ENCODE measurements at places on chromosomes 6 and 20. TPM values are rescaled to one million over a fixed set of nuclear protein-coding genes. Genes with fewer than 3 reads are reported as not detected.
A peak's percentile ranks its signal among the peaks of the same experiment; 100 is the strongest.

DNA sequence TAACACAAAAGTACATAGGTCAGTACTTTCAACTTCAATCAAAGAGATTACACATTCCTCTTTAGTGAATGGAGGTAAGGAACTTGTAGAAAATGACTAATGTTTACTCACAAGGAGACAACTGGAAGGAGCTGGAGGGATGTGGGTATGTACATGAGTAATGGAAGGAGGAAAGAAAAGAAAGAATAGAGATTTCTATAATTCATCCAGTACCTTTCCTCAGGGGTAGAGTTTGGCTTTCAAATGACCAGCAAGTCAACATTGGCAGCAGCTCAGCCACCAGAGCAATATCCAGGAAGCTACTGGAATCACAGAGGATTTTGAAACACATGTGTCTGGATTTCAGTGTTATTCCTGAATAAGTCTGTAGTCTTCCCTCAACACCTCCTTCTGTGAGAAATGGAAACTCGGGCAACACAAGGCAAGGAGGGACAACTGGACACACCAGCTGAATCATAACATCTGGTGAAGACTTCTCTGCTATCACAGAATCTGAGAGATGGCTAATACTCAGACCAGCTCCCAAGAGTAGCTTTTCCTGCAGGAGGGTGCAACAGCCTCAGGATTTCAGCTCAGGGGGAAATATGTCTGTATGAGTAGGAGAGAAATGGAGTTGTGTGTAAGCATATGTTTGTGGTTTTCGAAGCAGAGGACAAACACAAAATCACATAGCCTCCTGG, 98.8 kb downstream of the HAO1 start:
- DNase-seq = no peak

GRCh38 chr20:63029358-63030121, 22.8 kb upstream of the BHLHE23 start:
- DNase-seq = no peak

- DNase-seq = no peak
Measured at GRCh38 chr6:81683912-81684311, 68.6 kb downstream of the TENT5A start.

DNA sequence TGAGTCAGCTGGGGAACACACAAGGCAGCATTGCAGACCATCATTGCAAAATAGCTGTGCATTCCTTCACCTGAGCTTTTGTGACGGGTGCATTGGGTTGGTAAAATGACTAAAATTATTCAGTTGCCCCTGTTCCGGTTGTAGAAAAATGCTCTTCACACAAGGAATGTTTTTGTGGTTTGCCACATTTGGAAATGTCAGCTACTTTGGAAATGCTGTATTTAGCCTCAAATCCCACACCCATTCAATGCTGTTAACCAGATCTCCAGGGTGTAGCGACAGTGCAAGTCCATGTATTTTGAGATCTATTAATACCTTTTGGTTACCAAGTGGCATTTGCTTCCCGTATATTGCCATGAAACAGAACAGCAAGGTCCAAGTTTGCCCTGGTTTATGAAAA, 201.2 kb downstream of the FOXA2 start:
- no peak for DNase-seq

DNA sequence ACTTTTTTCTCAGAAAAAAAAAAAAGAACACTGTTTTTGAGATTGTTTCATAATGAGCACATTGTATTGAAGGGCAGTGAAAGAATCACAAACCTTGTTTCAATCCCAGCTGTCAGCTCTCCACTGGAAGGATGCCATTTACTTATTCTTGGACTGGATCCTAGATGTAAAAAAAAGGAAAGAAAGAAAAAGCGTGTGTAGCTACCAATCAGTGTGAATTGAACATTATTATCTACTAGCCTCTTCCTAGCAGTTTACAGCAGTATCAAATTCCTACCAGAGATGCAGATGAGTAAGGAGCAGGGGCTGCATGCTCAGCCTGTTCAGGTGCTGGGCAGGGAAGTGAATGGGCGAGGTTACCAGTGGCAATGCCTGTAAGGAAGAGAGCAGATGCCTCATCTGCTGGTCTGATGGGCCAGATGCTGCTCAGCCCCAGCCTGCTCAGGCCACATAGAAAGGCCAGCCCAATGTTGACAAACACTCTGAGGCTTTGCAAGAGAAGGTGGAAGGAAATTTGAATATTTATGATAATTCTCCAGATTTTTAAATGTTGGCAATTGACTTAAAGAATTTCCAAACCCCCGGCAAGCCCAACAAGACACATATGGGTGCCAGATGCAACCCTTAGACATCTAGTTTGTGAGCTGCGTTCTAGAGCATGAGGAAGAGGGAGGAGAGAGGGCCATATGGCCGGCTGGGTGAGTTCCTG, 189.5 kb downstream of the IBTK start:
- no peak for DNase-seq

GRCh38 chr20:1619861-1620444, at the start of gene SIRPB1:
SIRPB1 (minus strand) TSS chr20:1620009; CDS start chr20:1619944, 65 bp downstream.
- DNase-seq = no peak

DNA sequence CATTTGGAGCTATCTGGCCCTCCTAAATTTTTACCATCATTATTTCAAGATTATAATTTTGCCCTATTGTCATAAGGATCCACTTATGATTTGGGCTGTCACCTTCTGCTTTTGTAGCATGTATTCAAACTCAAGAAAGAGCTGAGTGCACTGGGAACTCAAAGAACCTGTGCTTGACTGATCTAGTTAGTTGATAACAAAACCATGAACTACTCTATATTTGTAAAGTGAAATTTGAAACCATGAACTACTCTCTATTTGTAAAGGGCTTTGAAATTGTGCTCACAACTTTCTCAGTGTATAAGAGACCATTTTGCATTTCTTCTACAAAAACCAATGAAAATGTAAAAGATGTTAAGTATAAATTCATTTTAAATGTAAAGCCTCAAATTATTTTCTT, 77.5 kb upstream of the POPDC3 start:
- DNase-seq = no peak

- no peak for DNase-seq
Measured at GRCh38 chr20:62025832-62026563, 39.7 kb downstream of the TAF4 start.

- DNase-seq = no peak
Measured at GRCh38 chr20:23673209-23673608, 15.6 kb downstream of the CST4 start.

GRCh38 chr6:117555262-117555849, 47.0 kb downstream of the GOPC start:
- DNase-seq = no peak

GRCh38 chr6:106702046-106702445, 72.7 kb downstream of the QRSL1 start:
- DNase-seq = no peak

GRCh38 chr6:117441824-117442264, 16.1 kb upstream of the ROS1 start:
- DNase-seq = no peak

DNA sequence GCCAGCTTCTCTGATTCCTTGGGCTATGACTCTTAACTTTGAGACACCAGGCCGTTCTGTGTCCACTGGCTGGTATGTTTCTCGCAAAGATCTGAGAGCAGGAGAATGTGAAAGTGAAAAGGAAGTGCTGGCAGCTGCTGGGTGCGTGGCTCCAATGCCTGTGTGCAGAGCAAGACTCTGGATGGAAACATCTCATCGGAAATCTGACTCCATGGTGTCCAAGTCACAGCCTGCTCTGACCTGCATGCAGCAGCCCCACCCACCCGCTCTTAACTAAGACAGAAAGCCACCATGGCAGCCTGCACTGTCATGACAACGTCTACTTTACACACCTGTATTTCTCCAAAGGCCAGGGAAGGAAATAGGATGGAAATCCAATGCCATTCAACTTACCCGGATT, 66.3 kb upstream of the MPC1 start:
- DNase-seq = no peak

GRCh38 chr6:131262060-131262459, 126.8 kb downstream of the AKAP7 start:
- DNase-seq = no peak

DNA sequence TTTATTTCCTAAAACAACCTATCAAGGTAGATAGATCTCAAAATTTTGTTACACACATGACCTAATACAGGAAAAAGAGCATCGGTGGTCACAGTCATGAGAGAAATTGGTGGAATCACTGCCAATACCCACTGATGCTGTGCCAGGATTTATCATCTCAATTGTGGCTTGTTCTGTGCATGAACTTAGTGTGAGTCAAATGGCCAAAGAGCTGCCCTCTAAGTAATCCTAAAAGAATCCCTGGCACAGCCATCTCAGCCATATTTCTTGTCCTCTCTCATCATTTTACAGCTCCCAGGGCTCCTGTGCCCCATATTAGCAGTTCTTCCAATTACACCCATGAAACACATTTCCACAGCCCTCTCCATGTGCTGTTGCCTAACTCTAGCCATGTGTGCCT, 6.1 kb downstream of the GSTA5 start:
- no peak for DNase-seq

- DNase-seq = peak; percentile 58
Measured at GRCh38 chr6:149450679-149451375, 34.0 kb downstream of the ZC3H12D start.

GRCh38 chr6:32558426-32559057, 28.5 kb upstream of the HLA-DRB5 start:
- DNase-seq = no peak

- no peak for DNase-seq
Measured at GRCh38 chr6:121904559-121904958, 469.1 kb downstream of the GJA1 start.

DNA sequence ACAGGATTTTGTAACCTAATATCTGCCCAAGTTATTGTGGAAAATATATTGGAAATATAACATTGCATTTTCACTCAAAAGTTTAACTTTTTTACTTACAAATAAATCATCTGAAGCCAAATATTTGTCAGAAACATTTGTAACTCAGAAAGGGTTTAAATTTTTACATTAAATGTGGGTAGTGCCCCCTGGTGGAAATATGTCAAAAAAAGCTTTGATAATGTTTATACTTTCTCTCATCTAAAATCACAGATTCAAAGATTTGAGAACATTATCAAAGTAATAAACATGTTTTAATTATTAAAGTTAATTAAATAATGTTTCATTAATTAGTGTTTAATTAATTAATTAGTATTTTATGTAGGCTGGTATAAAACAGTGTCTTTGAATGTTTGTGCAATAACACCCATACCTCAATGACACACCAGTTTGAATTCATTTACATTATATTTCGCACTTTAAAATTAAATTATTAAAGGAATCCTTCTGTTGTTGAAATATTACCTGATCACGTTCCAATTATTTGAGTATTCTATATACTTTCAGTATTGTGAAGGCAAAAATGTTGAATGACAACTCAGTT, 320.1 kb upstream of the FKBP1C start:
- DNase-seq = no peak

- no peak for DNase-seq
Measured at GRCh38 chr6:82331031-82331773, 32.4 kb upstream of the TPBG start.

DNA sequence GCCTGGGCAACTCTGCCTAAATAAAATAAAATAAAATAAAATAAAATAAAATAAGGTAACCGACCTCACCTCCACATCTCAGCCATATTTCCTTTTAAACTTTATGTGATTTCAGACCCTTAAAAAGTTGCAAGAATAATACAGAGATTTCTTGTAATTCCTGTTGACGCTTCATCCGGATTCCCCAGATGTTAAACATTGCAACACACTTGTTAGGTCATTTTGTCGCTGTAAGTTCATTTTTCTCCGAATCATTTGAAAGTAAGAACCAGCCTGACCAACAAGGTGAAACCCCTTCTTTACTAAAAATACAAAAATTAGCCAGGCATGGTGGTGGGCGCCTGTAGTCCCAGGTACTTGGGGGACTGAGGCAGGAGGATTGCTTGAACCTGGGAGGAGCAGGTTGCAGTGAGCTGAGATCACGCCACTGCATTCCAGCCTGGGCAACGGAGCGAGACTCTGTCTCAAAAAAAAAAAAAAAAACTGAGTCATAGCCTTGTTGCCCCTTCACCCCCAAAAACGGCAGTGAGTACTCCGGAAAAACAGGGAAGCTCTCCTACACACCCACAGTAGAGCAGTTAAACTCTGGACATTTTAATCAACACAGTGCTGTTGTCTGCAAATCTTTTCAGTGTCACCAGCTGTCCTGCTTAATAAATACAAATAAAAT, 5.9 kb downstream of the PYGB start:
- DNase-seq = no peak

GRCh38 chr20:41072190-41072863, 43.7 kb downstream of the TOP1 start:
- no peak for DNase-seq

DNA sequence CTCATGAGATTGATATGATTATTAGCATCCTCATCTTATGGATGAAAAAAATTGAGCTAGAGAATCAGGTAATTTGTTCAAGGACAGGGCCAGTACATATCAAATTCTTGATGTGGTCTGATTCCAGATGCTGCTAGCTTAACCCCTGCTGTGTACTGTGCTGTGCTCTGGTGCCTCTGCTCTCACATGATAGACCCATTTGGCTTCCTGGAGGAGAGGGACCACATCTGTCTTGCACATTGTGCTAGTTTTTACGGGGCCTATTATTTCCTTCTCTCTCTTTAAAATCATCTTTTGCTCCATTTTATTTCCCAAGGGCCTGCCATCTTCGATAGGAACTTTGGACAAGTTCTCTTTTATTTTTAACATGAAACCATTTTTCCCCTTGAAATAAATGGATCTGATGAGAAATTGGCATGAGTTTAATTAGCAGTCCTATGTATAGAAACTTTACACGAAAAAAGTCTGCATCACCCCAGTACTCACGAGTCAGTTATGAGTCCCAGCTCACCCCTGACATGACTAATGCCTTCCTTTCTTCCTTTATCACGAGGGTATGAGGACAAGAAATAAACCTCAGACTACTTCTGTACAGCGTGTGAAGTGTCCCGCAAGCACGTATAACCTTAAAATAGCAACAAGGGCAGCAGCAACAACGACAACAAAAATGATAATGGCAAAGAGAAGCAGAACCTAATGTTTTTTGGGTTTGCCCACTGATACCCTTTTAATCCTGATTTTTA, 26.5 kb downstream of the CD109 start:
- no peak for DNase-seq

GRCh38 chr6:45691426-45691825, 313.7 kb upstream of the SUPT3H start:
- DNase-seq = no peak

- DNase-seq = no peak
Measured at GRCh38 chr20:9294041-9294440, 220.3 kb upstream of the LAMP5 start.

GRCh38 chr6:11921751-11922150, 90.4 kb upstream of the HIVEP1 start:
- DNase-seq = no peak

GRCh38 chr6:169101981-169102380, 151.7 kb downstream of the THBS2 start:
- DNase-seq = no peak

The PAK5 gene
- total RNA-seq = not detected

The DZANK1 gene
- not detected for total RNA-seq

The KCNK16 gene
- total RNA-seq = not detected

The PTCRA gene
- not detected for total RNA-seq

The SLC29A1 gene
- total RNA-seq = 136 TPM

The KCNK5 gene
- total RNA-seq = 0.40 TPM

The RNF182 gene
- not detected for total RNA-seq

The ZBTB12 gene
- 3.7 TPM for total RNA-seq

The PACSIN1 gene
- 7.1 TPM for total RNA-seq

The CFAP206 gene
- 0.16 TPM for total RNA-seq

The GCNT2 gene
- total RNA-seq = 35.5 TPM

The FBXO9 gene
- total RNA-seq = 23.0 TPM

The RNF39 gene
- total RNA-seq = not detected

The HCRTR2 gene
- total RNA-seq = not detected

The ALDH8A1 gene
- 0.23 TPM for total RNA-seq

Measured in heart left ventricle (tissue), 16 donors.